Stimulated activated CD8-positive, alpha-beta memory T cell treated with anti-CD3 and anti-CD28 coated beads, Interleukin-12 subunit alpha, Interleukin-12 subunit beta, amount 100 ng/mL, for 4 hours (primary cell): ENCODE measurements at places on chromosomes 1 and 21.

DNA sequence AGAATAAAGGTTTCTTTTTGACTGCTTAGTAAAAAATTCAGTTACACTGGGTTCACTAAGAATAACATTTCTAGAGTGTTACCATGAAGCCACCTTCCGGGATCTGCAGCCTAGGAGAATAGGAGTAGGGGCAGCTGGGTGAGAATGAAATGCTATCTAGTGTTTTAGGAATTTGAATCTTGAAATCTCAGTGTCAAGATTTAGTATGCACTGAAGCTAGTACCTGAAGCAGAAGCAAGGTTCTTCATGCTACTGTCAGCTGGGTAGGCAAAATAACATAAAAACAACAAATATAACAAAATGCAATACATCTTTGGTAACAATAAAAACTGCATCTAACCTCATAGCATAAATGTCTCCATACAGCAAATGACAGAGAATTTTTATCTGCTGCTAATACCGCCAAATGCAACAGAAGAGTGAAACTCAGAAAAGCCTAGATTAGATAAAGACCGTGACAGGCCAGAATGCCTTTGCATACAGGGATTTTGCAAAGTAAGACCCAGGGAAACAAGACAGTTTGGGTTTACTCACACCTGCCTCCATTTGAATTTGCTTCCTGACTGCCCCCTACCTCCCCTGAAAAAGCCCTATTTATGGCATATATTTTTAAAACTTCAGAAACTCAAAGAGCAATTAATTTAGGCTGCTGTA, 58.2 kb downstream of the GADD45A start:
- no peak for DNase-seq

- DNase-seq, result no peak
These were observed 487.3 kb downstream of the SIPA1L2 start for GRCh38 chr1:232142403-232143314.

GRCh38 chr1:34266127-34266951, 89.6 kb downstream of the C1orf94 start:
- no peak for DNase-seq

- DNase-seq, result no peak
These were observed 31.1 kb upstream of the KLHDC8A start for GRCh38 chr1:205387845-205388244.

GRCh38 chr1:26468911-26469310, 3.3 kb upstream of the HMGN2 start:
- no peak for DNase-seq

GRCh38 chr1:204286315-204286714, 72.5 kb upstream of the GOLT1A start:
- no peak for DNase-seq

DNA sequence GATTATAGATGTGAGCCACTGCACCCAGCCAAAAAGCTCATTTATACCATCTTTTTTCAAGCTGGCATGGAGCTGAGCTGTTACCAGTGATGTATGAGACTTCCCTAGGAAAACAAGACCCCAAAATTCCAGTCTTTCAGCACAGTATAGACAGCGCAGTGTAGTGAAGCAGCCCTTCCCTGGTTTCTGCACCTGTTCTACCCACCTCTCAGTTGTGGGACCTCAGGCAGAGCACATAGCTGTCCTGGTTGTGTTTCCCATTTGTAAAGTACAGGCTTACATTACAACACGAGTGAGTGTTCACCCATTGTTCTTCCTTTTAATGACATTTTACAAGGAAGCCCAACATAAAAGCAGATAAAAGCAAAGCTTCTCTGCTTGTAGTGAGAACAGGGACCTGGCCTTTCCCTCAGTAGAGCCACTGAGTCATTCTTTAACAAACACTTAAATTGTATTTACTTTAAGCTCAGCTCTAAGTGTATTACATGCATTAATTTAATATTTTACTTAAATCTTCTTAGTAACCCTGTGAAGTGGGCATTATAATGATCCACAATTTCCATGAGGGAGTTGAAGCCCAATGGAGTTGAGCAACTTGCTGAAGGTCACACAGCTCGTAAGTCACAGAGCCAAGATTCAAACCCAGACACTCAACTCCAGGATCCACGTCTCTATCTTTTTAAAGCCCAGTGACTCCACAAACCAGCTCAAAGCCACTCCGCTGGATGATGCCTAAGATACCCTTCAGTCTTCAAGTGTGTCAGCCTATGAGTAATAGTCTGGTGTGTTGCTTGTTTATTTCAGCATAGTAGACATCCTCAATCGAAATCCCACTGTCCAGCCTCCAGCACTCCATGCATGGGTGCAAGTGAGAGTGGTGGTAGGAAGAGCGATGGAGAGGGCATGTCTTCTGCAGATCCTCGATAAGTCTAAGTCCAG, 40.5 kb upstream of the CAPZB start:
- DNase-seq, result no peak

DNA sequence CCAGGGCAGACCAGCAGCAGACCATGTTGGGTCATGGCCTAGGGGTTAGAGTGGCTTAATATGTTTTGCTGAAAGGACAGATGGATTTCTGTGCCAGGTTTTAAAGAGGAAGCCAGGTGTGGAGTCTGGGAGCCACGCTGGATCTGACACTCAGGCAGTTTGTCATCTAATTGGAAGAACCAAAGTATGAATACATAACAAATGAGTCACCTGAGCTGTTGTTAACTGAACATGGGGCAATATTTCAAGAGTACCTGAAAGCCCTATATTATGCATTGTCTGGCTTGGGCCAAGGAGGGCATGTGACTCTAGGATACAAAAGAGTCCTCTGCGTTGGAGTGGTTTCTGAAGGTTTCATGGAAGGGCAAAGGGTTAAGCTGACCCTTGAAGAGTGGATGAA, 70.6 kb downstream of the LMO4 start:
- DNase-seq, result no peak

DNA sequence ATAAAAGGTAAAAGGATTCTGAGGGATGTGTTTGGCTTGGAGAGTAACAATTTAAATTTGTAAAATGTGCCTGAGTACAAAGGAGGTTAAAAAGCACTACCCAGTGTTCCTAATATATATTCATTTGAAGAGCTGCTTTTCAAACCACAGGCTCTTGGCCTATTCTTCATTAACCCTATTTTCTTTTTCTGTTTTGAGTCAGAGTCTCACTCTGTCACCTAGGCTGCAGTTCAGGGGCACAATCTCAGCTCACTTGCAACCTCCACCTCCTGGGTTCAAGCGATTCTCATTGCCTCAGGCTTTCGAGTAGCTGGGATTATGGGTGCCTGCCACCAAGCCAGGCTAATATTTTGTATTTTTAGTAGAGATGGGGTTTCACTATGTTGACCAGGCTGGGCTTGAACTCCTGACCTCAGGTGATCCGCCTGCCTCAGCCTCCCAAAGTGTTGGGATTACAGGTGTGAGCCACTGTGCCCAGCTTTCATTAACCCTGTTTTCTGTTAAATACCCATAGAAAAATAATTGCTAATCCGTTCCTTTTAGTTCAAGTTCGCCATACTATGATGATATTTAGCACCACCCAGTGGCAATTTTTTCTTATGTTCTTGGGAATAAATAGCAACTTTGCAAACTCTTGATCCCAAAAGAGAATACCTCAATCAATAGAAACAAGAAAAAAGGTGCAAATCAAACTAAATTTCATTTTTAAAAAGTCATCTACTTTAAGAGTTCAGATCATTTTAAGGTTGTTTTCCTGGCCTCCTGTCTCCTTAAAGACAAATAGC, 30.5 kb downstream of the ZBTB8OS start:
- DNase-seq, result no peak

DNA sequence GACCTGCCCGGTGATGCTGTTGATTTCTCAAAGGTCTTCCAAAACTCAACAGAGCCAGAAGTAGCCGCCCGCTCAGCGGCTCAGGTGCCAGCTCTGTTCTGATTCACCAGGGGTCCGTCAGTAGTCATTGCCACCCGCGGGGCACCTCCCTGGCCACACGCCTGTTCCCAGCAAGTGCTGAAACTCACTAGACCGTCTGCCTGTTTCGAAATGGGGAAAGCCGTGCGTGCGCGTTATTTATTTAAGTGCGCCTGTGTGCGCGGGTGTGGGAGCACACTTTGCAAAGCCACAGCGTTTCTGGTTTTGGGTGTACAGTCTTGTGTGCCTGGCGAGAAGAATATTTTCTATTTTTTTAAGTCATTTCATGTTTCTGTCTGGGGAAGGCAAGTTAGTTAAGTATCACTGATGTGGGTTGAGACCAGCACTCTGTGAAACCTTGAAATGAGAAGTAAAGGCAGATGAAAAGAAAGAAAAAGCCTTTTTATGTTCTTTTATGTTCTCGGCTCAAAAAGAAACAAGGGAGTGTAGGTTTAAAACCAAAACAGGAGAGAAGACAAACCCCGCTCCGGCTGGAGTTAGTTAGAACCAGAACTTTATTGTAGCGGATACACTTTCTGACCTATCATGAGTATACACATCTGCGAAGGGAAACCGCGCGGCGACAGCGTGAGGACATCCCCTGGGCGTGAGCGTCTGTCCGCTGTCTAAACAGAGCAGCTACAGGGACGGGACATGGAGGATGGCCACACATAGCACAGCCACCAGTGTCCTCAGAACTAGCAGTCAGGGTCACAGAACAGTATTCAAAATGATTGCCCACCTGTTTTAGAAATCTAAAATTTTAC, 77.1 kb downstream of the PIK3CD start:
- DNase-seq, result no peak

GRCh38 chr1:212587888-212588510, 20.6 kb upstream of the ATF3 start:
- no peak for DNase-seq

DNA sequence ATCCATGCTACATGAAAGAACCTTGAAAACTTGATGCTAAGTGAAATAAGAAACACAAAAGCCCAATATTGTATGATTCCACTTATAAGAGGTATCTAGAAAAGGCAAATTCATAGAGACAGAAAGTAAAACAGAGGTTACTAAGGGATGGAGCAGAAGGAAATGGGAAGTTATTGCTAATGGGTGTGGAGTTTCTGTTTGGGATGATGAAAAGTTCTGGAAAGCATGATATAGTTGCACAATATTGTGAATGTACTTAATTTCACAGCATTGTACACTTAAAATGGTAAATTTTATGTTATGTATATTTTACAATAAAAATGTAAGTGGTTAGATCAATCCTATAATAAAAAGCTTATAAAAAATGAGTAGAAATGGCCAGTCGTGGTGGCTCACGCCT, 1.6 kb upstream of the NECAP2 start:
- DNase-seq, result no peak

GRCh38 chr1:24905355-24905978, 24.6 kb downstream of the RUNX3 start:
- DNase-seq, result no peak

- no peak for DNase-seq
These were observed 382.3 kb upstream of the ZRANB2 start for GRCh38 chr1:71463144-71463543.

GRCh38 chr1:223549740-223550139, 115.8 kb downstream of the CAPN8 start:
- DNase-seq, result no peak

DNA sequence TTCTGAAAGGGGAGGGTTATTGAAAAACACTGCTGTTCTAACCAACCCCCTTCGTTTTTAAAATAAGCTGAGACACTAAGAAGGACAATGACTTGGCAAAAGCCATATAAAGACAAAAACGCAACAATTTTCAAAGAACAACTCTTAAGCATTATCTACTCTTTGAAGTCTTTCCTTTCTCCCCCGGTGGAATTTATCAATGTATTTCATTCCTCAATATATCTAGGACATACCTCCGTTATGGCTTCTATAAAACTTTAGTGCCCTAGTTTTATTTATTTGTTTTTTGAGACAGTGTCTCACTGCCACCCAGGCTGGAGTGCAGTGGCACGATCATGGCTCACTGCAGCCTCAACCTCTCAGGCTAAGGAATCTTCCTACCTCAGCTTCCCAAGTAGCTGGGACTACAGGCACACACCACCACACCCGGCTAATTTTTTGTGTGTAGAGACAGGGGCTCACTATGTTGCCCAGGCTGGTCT, 3.2 kb downstream of the NRDC start:
- DNase-seq, result no peak

DNA sequence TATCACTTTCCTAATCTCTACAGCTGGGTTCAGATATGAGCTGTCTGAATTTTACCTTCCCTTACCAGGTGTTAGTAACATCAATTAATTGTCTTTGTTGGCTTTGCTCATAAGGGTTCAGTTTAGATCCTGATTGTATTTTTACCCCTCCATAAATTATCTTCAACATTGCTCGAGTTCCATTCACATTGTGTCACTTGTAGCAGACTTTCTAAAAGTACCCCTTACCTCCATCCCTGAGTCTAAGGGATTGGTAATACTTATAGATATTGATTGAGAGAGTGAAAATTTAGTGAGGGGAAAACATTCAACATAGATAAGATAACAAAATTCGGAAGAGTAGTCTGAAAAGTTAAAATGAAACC, 7.3 kb downstream of the RASAL2 start:
- no peak for DNase-seq

GRCh38 chr1:206575165-206575893, 36.9 kb downstream of the EIF2D start:
- DNase-seq, result no peak

DNA sequence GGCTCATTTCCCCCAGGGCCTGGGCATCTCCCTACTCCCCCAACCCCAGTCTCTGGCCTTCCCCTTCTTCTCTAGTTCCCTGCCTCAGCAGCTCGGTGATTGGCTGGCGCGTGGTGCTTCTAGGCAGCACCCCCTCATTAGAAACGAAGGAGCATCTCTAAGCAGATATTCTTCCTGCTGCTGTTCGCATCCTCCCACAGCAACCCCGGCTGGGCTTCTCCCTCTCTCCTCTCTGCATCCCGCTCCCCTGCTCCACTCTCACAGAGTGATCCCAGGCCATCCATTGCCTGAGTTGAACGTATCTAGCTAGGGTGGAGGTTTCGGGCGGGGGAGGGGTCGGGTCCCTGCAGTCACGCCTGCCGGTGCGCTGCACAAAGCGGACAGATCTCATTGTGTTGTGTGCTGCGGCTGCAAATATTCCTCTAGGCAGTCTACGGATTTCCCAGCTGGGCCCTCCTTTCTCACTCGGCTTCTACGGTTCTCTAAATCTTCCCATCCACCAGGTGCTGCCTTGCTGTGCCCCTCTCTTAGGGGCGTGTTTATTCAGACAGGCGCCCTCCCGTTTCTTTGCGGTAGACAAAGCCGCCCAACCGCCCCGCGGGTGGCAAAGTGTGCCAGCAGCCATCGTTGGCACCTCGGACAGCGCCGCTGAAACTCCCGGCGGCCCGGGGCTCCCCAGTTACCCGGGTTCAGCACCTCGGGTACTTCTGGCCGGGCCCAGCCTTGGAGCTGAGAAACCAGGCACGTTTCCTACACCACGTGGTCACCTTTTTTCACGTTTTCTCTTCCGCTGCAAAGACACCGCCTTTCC, 2.2 kb downstream of the CACNA1E start:
- DNase-seq, result no peak

GRCh38 chr1:182484531-182485257, 34.7 kb downstream of the RGSL1 start:
- DNase-seq, result no peak
